ENCODE measurements at places on chromosomes 1 and 21.

- DNase-seq, result no peak
Measured at GRCh38 chr1:6935361-6935883, 150.2 kb downstream of the CAMTA1 start.

DNA sequence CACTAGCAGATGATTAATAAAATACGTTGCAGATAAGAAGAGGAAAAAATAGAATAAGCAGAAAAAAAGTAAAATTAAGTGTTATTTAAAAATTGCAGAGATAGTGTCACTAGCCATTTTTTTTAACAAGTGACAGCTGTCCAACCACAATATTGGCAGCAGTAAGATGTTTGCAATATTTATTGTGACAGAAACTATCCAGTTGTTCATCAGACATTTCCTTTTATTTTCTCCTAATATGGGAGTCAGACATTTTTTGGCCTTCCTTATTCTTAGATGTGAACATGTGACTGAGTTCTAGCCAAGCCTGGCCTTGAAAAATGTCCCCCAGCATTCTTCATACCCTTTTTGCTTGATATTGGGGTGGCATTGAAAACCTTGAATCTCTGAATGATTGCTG lies 3.4 kb upstream of the SPAG17 start:
- no peak for DNase-seq

DNA sequence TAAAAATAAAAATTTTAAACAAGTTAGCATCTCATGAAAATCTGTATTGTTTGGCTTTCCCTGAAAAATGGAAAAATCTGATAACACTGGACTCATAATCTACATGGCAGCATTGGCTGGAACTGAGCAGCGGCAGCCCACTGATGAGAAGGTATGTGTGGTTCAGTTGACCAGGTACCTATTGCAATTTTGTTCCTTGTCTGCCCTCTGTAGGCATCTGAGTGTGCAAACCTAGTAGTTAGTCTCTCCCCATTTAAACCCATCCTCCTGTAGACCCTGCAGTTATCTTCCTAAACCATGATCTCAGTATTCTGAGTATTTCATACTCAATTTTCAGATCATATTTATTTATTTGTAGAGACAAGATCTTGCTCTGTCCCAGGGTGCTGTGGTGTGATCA lies 59.4 kb upstream of the SERBP1 start:
- DNase-seq, result no peak

GRCh38 chr1:217389895-217390294 lies 241.0 kb downstream of the GPATCH2 start:
- DNase-seq, result no peak

GRCh38 chr1:42926879-42927242 lies 31.8 kb downstream of the SLC2A1 start:
- no peak for DNase-seq

- DNase-seq, result no peak
Measured at GRCh38 chr21:26708223-26708800, 135.2 kb upstream of the CYYR1 start.

DNA sequence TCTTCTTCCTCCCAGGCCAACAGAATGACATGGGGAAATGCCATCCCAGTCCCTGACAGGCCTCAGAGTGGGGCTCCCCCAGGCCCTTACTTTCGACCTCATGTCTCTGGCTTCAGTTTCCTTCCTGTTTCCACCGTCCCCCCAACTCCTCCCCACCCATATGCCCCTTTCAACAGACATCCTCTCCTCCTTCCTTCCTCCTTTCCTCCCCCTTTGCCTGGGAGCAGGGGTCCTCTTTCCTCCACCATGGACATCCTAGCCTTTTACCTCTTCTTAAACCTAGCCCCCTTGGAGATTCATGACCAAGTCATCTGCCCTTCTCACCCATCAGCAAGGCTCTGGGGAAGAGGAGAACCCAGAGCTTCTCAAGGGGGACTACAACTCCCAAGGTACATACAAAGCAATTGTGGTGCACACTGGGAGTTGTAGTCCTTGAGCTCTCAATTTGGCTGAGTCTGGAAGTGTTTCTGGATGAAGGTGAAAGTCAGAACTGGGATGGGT lies 4.0 kb downstream of the ZBTB7B start:
- DNase-seq, result no peak

- no peak for DNase-seq
Measured at GRCh38 chr1:206532368-206532767, 25.0 kb downstream of the RASSF5 start.

DNA sequence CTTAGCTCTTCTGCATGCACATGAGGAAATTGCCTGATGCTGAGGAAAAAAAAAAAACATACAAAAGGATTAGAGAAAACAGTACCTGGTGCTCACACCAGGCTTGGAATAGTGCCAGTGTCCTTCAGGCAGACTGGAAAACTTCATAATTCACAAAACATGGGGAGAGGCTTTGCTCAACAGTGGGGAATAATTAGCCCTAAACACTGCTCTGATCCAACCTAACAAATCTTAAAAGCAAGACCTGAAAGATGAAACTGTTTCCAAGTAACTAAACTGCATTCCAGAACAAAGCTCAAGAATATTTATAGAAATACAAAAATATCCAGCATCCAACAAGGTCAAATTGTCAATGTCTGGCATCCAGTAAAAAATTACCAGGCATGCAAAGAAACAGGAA lies 124.8 kb downstream of the AK5 start:
- no peak for DNase-seq

DNA sequence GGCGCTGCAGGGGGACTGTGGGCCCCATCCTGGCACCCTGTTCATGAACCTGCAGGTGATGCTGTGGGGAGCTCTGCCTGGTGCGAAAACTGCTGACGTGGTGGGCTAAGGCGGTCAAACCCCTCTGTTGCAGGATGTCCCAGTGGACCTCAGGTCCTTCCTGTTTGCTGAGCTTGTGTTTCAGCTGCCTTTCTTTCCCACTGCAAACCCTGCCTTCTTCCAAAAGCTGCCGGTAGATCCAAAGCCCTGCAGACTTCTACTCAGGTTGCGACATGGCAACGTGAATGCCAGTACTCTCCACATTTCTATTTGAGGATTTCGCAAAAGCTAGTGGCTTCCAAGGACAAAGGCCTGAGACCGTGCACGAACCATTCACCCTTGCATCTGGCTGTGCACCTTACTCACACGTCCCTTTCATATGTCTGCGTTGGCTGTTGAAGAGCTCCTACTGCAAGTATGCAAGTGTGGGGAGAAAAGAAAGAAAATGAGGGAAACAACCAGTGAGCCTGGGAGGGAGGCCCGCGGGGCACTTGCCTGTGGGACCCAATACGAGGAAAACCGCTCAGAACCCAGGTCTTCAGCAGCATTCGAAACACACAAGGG lies 6.2 kb upstream of the RRP1 start:
- DNase-seq, result no peak

- no peak for DNase-seq
Measured at GRCh38 chr1:101079341-101079740, 53.8 kb upstream of the DPH5 start.

DNA sequence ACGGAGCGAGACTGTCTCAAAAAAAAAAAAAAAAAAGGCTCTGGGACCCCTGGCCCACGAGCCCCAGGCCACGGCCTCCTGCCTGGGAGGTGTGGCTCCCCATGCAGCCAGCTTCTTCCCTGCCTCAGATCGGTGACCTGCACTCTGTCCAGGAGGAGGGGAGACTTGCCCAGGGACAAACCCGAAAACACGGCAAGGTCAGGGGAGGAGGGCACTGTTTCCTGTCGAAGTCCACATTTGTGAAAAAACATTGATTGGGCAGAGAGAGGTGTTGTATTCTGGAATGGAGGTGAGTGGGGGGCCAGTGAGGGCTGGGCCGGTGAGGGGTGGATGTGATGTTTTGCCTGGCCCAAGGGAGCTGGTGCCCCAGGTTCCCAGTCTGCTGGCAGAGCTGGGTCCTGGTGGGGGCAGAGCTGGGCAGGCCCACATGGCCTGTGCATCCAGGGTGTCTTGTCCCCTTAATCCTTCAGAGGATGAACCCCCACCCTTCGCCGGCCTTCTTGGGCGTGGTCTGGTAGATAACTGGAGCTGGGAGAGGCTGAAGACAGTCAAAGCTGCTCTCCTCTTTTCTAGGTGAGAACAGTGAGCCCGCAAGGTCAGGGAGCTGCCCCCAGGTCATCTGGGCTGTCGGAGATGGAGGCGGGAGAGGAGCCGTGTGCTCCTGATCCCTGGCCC lies 12.4 kb upstream of the FAAP20 start:
- no peak for DNase-seq

GRCh38 chr1:151024540-151025146 lies 11.7 kb upstream of the BNIPL start:
- peak; percentile 93 for DNase-seq

DNA sequence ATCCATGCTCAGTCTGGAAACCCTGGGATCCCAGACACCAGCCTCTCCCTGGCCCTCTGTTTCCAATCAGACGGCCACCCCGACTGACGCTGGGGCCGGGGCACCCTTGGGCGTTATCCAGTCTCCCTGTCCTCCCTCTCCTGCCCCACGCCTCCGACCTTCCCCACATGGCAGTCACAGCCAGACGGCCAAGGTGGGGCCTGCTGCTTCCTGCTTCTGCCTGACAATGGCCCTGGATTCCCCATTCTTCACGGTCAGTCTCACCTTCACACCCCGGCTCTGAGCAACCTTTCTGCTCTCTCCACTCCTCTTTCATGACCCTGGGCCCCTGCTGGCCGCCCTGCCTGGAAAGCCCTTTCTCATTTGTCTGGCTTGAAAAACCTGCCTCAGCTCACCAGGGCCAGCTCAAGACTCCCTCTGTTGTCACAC lies 6.6 kb downstream of the GNG4 start:
- no peak for DNase-seq

- DNase-seq, result no peak
Measured at GRCh38 chr1:205301205-205301821, 20.2 kb downstream of the NUAK2 start.

GRCh38 chr1:57420981-57421785 lies 2.7 kb downstream of the DAB1 start:
- DNase-seq, result no peak

DNA sequence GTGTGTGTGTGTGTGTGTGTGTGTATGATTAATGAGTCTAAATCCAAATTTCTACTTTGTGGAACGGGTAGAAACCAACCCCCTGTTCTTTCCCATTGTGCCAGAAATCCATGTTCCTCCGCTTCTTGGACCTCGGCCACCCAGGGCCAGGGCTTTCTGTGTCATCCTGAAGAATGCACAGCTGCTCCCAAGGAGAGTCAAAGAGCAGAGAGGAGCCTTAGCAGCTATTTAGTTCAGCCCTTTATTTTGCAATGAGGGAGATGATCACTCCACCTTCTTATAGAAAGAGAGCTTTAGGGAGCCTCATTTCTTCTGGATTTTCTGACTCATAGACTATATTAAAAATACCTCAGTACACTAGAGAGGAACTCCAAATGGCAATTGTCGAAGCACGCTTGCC lies 489.3 kb upstream of the VAMP3 start:
- DNase-seq, result no peak
